Left renal cortex interstitium (tissue), 4 donors: ENCODE measurements at places on chromosomes 2 and 18.

DNA sequence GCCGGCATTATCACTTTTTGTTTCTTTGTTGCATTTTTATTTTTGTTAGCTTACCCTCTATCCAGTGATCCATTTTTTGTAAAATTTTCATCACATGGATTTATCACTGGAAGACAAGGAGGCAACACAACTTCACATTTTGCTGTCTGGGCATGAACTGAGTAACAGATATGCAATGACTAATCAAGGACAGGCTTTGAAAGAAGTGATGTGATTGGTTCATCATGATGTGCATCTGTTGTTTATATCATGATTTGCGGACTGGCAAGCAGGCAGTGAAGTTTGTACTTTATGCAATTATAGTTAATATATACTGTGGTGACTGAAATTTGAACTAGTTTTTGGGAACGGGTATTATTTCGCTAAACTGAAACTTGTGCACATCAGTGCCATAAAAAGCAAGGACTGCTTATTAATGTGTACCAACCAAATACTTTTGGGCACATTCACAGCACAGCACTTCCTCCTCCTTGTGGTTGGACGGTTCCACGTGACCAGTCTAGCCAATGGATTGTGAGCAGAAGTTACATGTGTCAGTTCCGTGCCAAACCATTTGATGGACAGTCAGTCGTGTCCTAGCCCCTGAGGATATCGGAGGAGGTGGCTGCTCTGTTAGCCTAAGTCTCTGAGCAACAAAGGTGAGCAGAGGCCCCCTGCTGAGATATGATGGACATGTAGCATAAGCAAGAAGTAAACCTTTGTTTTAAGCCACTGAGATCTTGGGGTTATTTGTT lies 201.4 kb upstream of the SIX2 start:
- DNase-seq = no peak

GRCh38 chr18:24263050-24263449 lies 124.2 kb downstream of the CABYR start:
- DNase-seq = no peak

DNA sequence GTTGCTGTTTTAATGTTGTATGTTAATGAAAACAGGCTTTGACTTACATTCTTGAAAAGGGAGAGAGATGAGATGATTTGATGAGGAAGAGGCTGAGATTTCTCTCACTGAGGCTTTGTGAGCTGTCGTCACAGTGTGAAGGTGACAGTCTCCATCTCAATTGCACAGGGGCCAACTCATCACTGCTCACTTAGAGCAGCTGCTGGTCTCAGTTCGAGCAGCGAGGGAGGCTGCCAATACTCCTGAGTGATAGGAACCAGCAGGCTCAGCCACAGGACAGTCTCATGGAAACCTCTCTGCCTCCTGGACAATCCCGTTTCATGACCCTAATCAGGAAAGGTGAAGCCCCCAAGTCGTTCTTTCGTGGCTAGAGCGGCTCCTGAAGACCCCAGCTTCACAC lies 170.7 kb upstream of the SOX11 start:
- no peak for DNase-seq

- DNase-seq = no peak
Observed at GRCh38 chr2:69437751-69438154, 518 bp upstream of the NFU1 start.

DNA sequence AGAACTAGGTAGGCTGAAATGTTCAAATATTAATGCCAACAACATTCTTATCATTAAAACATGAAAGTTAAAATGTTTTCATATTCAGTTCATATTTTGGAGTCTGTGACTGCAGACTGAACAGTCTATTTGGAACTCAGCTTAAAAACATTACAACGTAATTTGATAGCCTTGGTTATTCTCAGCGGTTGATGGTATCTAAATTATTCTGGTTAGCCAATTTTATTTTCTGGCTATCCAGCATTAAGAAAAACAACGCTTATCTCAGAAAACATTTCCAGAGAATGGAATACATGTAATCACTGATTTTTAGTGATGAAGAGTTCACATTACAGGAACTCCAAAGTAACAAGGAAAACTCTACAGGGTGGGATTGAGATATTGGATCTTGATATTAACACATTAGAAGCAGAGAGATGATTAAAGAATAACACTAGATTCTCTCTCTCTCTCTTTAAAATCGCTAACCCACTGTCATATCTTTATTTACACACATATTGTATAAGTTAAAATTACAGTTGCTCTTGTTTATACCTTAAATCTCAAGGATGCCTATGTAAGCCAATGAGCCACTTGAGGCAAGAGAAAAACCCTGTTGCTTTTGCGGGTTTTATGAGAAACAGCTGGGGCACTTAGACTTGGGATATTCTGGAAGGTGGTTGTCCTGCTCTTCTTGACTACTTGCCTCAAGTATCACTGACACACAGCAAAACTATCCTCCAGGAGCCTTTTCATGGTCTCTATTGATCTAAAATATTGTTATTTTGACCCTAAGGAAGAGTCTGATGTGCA lies 84.9 kb downstream of the ICOS start:
- no peak for DNase-seq

DNA sequence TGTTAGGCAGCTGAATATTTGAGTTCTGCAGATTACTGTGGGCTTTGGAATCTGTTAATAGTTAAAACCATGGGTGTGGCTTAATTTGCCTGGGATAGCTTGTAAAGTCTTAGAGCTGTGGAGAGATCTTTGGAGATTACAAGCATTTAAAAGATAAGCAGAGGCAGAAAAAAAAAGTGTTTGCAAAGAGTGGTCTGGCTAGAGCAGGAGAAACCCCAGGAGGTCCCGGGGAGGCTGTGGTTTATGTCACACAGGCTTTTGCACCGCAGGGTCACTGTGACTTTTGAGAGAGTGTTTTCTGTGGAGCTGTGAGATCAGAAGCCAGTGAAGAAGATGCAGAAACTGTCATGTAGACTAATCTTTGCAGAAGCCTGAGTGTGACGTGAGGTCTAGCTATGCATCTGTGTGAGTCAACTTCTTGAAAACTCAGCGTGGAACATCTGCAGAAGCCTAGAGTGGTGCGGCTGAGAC lies 49.0 kb downstream of the SETBP1 start:
- no peak for DNase-seq

DNA sequence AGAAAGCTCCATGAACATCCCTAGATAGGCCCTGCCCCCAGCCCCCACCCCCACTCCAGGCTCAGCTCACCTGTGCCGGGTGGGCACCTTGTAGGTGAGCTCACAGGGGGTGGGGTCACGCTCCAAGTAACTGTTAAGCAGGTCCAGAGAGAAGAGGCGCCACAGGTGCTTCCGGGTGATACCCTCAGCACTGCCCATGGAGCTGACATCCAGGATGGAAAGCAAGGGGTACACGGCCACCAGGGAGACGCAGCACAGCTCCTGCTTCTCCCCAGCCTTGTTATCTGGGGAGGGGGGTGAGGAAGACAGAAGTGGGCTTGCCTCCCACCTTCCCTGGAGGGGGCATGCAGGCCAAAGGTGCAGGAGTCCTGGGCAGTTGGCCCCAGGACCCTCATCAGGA lies 21.9 kb downstream of the CFAP65 start:
- DNase-seq = no peak

DNA sequence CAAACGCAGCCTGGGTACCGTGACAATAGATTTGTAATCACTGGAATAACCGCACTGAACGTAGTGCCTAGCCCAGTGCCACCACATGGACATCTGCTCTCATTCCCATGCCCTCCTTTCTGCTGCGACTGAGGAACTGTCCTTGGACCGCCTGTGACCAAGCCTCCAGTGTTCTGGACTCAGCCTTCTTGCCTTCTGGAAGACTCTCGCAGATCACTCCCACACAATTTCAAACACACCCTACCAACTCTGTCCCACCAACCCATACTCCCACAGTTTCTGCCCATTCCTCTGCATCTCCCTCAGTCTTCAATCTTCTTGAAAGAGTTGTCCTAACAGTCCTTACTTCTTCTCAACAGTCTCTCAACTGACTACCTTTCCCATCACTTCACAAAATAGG lies 2.1 kb downstream of the RNF149 start:
- no peak for DNase-seq

DNA sequence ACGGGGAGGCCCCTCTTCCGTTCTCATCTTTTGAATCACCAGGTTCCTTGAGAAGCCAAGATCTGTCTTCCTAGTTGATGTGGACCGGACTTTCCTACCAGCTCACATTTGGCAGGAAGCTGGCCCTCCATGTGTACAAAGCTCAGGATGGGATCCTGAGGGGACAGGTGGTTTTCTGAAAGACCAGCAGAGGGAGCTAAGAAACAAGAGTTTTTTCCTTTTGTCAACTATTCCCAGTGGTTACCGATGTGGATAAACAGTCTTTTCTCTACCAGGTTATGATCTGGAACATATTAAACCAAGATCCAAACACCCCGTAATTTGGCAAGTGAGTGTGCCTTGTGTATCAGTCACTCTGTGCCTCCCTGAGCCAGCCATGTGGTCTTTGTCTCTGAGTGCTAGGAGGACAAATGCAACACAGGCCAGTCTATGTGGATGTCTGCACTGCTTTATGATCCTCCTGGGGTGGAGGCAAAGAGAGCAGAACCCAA lies 25.1 kb upstream of the ARHGAP25 start:
- DNase-seq = no peak

GRCh38 chr2:42652086-42652485 lies 83.7 kb downstream of the MTA3 start:
- no peak for DNase-seq

GRCh38 chr2:16943279-16943958 lies 277.8 kb upstream of the CYRIA start:
- DNase-seq = no peak

- no peak for DNase-seq
Observed at GRCh38 chr18:13435586-13436333, 217.2 kb downstream of the LDLRAD4 start.

DNA sequence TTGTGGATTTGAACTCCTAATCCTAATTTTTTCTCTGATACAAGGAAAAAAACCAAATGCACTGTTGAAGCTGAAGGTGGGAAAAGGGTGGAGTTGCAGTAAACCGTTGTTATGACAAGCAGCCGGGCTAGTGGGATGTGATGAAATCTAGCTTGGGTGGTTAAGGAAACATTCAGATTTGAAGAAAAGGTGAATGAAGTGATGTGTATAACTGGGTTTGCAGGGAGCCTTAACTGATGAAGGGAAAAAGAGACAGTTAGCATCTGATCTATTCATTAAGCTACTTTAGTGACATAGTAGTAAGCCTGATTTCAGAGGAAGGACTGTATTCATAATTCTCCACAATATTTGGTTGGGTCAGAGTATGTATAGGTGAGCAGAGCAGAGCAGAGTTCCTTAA lies 3.5 kb downstream of the EML6 start:
- DNase-seq = no peak

- no peak for DNase-seq
Observed at GRCh38 chr2:26035090-26035743, 1.3 kb downstream of the RAB10 start.

DNA sequence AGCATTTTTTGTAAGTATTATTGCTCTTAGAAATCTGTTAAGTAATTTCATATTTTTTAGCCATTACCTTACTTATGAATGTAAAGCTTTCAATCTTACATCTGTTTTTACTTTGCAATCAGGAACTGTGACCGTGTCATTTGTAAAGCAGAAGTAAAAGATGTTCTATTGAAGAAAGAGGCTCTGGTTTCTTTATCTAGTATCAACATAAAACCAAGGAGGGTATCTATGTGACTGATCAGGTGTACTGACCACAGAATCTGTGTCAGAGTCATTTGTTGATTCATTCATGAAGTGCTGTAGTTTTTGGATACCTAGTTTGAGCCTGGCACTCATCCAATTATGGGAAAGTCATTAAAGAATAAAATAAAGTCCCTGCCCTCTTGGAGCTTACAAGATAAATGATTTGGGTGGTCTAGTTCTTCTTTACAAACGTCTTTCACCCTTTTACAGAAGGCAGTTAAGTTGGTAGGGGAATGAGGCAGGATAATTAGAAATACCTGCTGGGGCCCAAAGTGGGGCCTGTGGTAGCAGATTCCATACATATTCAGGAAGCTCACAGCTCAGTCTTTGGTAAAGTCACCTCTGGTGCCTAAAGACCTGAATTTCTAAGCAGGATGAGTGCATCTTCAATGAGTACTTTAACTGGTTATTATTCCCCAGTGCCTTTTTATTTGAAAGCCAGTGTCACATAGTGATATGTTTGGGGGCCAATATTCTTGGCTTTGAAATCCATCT lies 260.6 kb upstream of the NT5C1B start:
- no peak for DNase-seq

GRCh38 chr2:179580378-179581146 lies 280.9 kb downstream of the ZNF385B start:
- DNase-seq = no peak

- no peak for DNase-seq
Observed at GRCh38 chr2:188303363-188304031, 11.8 kb downstream of the GULP1 start.

DNA sequence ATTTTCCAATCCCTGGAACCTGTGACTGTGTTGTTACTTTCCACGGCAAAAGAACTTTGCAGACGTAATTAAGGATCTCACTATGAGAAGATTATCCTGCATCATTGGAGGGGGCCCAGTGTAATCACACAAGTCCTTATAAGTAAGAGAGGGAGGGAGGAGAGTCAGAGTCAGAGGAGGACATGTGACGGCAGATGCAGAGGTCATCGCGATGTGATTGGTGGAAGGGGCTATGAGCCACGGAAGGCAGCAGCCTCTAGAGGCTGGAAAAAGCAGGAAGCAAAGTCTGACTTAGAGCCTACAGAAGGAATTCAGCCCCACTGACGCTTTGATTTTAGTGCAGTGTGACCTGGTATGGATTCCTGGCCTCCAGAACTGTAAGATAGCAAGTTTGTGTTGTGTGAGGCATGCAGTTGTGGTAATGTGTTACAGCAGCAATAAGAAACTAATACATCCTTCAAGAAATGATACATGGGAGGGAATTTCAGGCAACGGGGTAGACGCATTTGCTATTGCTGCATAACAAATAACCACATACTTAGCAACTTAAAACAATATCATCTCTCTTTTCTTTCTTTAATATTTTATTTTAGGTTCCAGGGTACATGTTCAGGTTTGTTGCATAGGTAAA lies 112.7 kb upstream of the SERPINE2 start:
- no peak for DNase-seq

- peak; percentile 13 for DNase-seq
Observed at GRCh38 chr2:8693157-8693821, 11.4 kb downstream of the ID2 start.

GRCh38 chr2:188122985-188123384 lies 168.7 kb upstream of the GULP1 start:
- DNase-seq = no peak

DNA sequence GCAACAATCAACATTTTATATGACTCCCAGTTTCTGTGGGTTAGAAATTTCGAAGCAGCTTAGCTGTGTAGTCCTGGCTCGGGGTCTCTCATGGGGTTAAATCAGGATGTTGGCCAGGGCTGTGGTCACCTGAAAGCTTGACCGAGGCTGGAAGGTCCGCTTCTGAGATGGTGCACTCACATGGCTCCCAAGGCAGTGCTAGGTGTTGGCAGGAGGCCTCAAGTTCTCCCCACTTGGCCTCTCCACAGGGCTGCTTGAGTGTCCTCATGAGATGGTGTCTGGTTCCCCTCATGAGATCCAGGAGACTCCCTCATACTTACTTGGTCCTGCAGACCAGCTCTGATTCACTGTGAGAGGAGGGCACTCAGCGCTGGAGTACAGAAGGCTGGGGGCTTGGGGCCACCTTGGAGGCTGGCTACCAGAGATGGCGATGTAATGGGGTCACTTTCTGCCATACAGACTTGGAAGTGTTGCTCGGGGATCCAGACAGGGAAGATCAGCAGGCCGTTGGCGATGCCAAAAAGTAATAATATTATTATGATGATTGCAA lies 98.8 kb downstream of the INHBB start:
- DNase-seq = no peak
